Activated CD8-positive, alpha-beta T cell treated with anti-CD3 and anti-CD28 coated beads for 36 hours (primary cell): ENCODE measurements at places on chromosomes 5 and 9. TPM values are rescaled to one million over a fixed set of nuclear protein-coding genes. Genes with fewer than 3 reads are reported as not detected.

DNA sequence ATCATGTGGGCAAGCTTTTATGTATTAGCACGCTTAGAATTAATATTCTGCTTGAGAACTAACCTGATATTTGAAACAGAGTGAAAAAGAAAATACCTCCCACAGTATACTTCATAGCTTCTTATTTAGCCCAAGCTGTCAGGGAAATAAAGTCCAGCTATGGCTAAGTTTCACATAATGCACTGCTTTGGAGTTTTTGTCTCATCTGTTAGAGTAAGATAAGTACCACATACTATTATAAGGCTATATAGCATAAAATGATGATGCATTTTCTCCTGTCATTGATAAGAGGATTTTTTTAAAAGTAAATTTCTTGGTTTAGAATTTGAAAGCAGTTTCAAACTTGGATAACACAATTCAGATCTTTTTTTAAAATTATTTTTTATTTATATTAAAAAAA lies 2.4 kb upstream of the ANKDD1B start:
- H3K27ac ChIP-seq, result no peak overlapping the region
- peaks cover 5% of the 10 kb centered on the region for H3K4me1 ChIP-seq
- peaks cover 17% of the 10 kb centered on the region for H3K27me3 ChIP-seq

- DNase-seq, result no peak
- H3K27me3 ChIP-seq, result peaks cover 3% of the 10 kb centered on the region
- no peaks in the 10 kb centered on the region for H3K4me1 ChIP-seq
- H3K27ac ChIP-seq, result no peak overlapping the region
- no peaks in the 10 kb centered on the region for H3K36me3 ChIP-seq
- no peak overlapping the region for H3K4me3 ChIP-seq
Measured at GRCh38 chr9:18459962-18460584, 13.9 kb upstream of the ADAMTSL1 start.

- no peaks in the 10 kb centered on the region for H3K27me3 ChIP-seq
- H3K36me3 ChIP-seq, result no peaks in the 10 kb centered on the region
- DNase-seq, result no peak
Measured at GRCh38 chr5:89036704-89037489, 153.9 kb upstream of the MEF2C start.

DNA sequence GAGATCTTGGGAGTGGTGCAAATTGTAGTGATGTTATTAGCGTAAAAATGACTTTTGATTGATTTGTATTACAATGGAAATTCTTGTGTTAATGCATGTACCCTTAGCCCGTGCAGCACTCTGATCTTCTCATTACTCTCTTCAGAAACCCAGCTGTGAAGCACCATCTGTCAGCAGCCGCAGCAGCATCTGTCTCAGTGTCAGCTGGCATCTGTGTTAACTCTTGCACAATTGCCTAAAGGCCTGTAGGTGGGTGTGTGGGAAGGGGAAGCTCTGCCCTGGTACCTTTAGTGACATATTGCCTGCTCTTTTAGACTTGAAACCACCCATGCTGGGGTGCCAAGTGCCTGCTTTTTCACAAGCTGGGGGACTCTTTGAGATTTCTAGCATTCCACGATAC lies 101.3 kb downstream of the FBXL7 start:
- no peaks in the 10 kb centered on the region for H3K4me1 ChIP-seq
- H3K36me3 ChIP-seq, result no peaks in the 10 kb centered on the region
- H3K4me3 ChIP-seq, result no peak overlapping the region
- no peak overlapping the region for H3K27ac ChIP-seq
- no peaks in the 10 kb centered on the region for H3K27me3 ChIP-seq

GRCh38 chr9:36793277-36793676 lies 220.6 kb downstream of the MELK start:
- H3K4me1 ChIP-seq, result no peaks in the 10 kb centered on the region
- H3K36me3 ChIP-seq, result peaks cover 4% of the 10 kb centered on the region
- peaks cover 2% of the 10 kb centered on the region for H3K27me3 ChIP-seq
- no peak overlapping the region for H3K27ac ChIP-seq
- DNase-seq, result no peak

DNA sequence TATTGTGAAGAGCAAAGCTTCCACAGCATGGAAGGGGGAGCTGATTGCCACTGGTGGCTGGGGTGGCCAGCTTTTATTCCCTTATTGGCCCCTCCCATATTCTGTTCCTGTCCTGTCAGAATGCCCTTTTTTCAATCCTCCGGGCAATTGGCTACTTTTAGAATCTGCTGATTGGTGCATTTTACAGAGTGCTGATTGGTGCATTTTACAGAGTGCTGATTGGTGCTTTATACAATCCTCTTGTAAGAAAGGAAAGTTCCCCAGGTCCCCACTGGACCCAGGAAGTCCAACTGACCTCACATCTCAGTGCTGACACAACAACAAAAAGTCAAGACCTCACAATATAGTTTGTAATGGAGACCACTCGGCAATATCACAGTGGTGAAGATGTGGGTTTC lies 195.0 kb downstream of the SPATA31A6 start:
- no peaks in the 10 kb centered on the region for H3K27me3 ChIP-seq
- H3K36me3 ChIP-seq, result no peaks in the 10 kb centered on the region
- no peak overlapping the region for H3K4me3 ChIP-seq
- H3K4me1 ChIP-seq, result no peaks in the 10 kb centered on the region

DNA sequence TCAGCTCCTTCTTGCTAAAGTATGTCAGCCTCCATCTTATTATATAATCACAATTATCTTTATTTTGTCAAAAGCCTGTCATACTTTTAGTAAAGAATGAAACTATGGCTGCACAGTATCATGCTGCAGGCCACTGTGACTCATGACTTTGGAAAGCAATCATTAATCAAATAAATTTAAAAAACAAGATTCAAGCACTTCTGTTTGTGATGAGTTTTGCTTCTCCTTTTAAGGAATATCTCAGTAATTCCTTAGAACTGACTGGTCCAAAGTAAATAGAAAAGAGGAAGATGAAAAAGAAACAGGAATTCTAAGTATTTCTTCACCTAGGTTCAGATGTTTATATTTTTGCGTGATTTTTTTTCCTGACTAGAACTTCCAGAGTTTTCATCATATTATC lies 83.1 kb downstream of the EDIL3 start:
- H3K4me1 ChIP-seq, result no peaks in the 10 kb centered on the region
- H3K4me3 ChIP-seq, result no peak overlapping the region
- H3K27ac ChIP-seq, result no peak overlapping the region
- DNase-seq, result no peak

GRCh38 chr5:141603923-141604717 lies 14.7 kb downstream of the DIAPH1 start:
- DNase-seq, result peak; percentile 21
- peaks cover 83% of the 10 kb centered on the region for H3K4me1 ChIP-seq
- peaks cover 12% of the 10 kb centered on the region for H3K36me3 ChIP-seq
- no peaks in the 10 kb centered on the region for H3K27me3 ChIP-seq

- no peaks in the 10 kb centered on the region for H3K4me1 ChIP-seq
- no peak for DNase-seq
- H3K27me3 ChIP-seq, result no peaks in the 10 kb centered on the region
- H3K36me3 ChIP-seq, result no peaks in the 10 kb centered on the region
- H3K27ac ChIP-seq, result no peak overlapping the region
Measured at GRCh38 chr5:170440771-170441392, 51.7 kb upstream of the KCNMB1 start.

DNA sequence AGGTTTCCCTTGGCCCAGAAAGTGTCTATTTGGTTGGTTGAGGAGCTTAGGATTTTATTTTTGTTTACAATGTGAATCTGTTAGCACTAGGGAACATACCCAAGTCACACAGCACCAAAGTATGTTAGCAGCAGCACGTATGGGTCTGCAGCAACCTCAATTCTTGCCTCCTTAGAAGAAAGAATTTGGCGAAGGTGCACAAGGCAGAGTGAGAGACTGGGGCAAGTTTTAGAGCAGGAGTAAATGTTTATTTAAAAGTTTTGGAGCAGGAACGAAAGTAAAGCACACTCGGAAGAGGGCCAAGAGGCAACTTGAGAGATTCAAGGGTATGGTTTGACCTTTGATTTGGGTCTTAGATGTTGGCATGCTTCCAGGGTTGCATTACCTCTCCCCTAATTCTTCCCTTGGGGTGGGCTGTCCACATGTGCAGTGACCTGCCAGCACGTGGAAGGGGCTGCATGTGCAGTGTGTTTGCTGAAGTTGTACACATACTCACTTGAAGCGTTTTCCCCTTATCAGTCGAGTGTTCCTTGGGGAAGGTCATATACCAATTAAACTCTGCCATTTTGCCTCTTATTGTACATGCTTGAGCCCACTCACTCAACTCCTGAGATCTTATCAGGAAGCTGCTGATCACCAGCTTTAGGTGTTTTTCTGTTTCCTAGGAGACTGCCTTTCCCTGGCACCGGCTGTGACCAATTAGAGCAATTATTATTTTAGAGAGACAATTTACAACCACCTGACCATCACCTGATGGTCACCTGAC lies 64.9 kb upstream of the SHC3 start:
- DNase-seq, result no peak
- no peaks in the 10 kb centered on the region for H3K36me3 ChIP-seq
- H3K27me3 ChIP-seq, result peaks cover 17% of the 10 kb centered on the region
- no peak overlapping the region for H3K27ac ChIP-seq

DNA sequence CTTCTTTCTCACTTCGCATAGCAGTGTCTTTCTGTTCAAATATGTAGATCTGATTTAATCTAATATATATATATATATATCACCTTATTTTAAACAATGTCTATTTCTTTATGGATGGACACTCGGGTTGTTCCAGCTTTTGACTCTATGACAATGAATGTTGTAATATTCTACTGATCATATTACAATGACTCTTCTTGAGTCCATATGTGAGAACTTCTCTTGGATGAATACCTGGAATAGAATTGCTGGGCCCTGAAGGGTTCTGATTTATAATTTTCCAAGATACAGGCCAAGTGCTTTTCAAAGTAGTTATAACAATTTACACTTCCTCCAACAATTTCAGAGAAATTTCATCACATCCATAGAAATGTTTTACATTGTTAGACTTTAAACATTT lies 28.8 kb downstream of the NTRK2 start:
- no peak overlapping the region for H3K27ac ChIP-seq
- H3K4me3 ChIP-seq, result no peak overlapping the region
- peaks cover 16% of the 10 kb centered on the region for H3K27me3 ChIP-seq
- no peaks in the 10 kb centered on the region for H3K36me3 ChIP-seq

DNA sequence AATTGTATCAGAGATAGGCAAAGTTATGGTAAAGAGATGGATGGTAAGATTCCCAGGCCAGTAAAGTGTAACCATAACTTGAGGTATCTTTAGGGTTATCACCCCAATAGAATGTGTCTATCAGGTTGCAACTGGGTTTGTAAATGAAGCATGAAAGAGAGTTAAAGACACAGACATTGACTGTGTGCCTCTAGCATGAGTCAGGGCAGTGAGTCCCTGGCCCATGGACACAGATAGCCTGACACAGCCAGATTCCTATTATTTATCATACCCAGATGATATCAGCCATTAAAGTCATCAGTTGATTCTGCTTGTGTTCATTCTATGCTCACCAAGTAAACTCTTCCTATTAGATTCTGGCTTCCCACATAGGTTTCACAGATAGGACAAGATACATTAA lies 33.5 kb upstream of the SNAPC3 start:
- H3K27me3 ChIP-seq, result no peaks in the 10 kb centered on the region
- no peaks in the 10 kb centered on the region for H3K36me3 ChIP-seq
- no peak overlapping the region for H3K4me3 ChIP-seq
- no peak for DNase-seq

- DNase-seq, result no peak
- H3K4me3 ChIP-seq, result no peak overlapping the region
- no peaks in the 10 kb centered on the region for H3K27me3 ChIP-seq
- no peaks in the 10 kb centered on the region for H3K36me3 ChIP-seq
Measured at GRCh38 chr9:91800473-91801030, 149.5 kb downstream of the ROR2 start.

GRCh38 chr5:179373101-179373934 lies 28.1 kb upstream of the ADAMTS2 start:
- DNase-seq, result no peak
- H3K4me1 ChIP-seq, result no peaks in the 10 kb centered on the region
- no peaks in the 10 kb centered on the region for H3K36me3 ChIP-seq

- no peaks in the 10 kb centered on the region for H3K36me3 ChIP-seq
- H3K27me3 ChIP-seq, result no peaks in the 10 kb centered on the region
- H3K4me1 ChIP-seq, result no peaks in the 10 kb centered on the region
Measured at GRCh38 chr9:107542411-107543157, 53.0 kb upstream of the KLF4 start.

GRCh38 chr9:33124751-33125381 lies 42.3 kb downstream of the B4GALT1 start:
- no peaks in the 10 kb centered on the region for H3K27me3 ChIP-seq
- DNase-seq, result no peak
- no peak overlapping the region for H3K27ac ChIP-seq
- H3K4me1 ChIP-seq, result peaks cover 25% of the 10 kb centered on the region

DNA sequence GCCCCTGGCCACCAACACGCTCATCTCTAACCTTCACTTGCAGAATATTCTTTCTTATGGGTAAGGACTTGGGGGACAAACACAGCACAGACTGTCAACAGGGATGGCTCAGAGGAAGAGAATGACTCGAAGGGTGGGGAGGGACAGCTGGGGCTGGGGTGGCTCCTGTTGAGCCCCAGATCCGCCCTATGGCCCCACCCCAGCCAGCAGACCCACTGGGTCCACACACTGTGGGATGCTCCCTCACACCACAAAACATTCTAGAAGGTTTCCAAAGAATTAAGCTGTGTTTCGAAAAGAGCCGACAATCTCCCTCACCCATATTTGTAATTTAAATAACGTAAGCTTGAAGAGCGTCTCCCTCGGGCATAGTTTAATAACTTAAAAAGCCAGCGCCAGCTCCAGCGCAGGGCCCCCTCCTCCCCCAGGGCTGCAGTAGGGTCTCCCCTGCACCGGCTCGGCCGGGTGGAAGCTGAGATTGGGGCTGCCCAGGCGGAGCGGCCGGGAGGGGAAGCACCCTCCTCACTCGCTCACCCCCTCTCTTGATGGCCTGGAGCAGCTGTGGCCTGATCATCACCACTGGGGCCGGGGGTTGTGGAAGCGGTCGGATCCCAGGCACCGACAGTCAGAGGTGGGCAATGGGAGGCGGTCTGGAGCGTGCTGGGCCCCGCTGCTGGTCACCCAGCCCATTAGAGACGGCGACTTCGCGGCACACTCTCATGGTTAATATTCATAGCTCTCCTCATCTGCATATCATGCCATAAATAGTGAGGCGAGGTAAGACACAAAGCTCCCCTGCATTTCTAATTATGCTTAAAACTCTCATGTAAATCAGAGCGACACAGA lies 37.6 kb downstream of the NACC2 start:
- H3K4me3 ChIP-seq, result no peak overlapping the region
- peaks cover 5% of the 10 kb centered on the region for H3K27me3 ChIP-seq
- H3K36me3 ChIP-seq, result no peaks in the 10 kb centered on the region
- peaks cover 17% of the 10 kb centered on the region for H3K4me1 ChIP-seq

Gene SLC6A18
- not detected for total RNA-seq

Gene LIX1
- total RNA-seq, result not detected

Gene NCS1
- total RNA-seq, result 21.3 TPM

Gene SUSD3
- total RNA-seq, result 34.6 TPM

Gene SCAI
- total RNA-seq, result 9.6 TPM

Gene SLC12A2
- 11.9 TPM for total RNA-seq
